Naive B cell (primary cell): ENCODE measurements at places on chromosomes 16 and 17. TPM values are rescaled to one million over a fixed set of nuclear protein-coding genes. Genes with fewer than 3 reads are reported as not detected.

DNA sequence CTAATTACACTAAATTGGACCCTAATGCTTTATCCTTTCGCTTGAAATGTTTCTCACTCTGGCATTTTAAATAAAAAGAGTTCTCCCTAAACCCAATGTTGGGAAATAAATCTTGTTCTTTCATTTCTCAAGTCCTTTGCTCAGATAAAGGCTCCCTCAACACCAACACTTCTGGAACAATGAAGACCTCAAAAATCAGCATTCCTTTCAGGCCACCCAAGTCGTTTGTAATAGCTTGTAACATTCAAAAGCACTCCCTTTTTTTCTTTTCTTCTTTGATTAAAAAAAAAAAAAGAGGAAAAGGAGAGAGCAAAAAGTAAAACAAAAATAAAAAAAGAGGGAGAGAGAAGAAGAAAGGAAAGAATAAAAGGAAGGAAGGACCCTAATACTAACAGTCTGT is 23.3 kb upstream of the FOXJ1 start:
- no peak for DNase-seq

GRCh38 chr16:6684076-6684673 is 648.5 kb upstream of the RBFOX1 start:
- DNase-seq, result no peak

DNA sequence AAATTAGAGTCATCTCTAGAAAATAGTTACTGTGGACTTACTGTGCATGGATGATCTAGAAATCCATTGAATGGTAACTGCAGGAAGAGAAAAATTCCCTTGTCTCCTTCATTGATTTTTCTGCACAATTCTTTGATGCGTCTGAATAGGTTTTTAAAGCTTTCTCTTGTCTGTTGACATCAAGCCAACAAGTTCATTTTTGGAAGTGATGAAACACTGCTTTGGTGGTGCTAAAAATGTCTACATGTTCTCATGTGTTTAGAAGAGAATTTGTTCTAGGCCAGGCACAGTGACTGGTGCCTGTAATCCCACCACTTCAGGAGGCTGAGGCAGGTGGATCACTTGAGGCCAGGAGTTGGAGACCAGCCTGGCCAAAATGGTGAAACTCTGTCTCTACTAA is 57.1 kb upstream of the AXIN2 start:
- no peak for DNase-seq

DNA sequence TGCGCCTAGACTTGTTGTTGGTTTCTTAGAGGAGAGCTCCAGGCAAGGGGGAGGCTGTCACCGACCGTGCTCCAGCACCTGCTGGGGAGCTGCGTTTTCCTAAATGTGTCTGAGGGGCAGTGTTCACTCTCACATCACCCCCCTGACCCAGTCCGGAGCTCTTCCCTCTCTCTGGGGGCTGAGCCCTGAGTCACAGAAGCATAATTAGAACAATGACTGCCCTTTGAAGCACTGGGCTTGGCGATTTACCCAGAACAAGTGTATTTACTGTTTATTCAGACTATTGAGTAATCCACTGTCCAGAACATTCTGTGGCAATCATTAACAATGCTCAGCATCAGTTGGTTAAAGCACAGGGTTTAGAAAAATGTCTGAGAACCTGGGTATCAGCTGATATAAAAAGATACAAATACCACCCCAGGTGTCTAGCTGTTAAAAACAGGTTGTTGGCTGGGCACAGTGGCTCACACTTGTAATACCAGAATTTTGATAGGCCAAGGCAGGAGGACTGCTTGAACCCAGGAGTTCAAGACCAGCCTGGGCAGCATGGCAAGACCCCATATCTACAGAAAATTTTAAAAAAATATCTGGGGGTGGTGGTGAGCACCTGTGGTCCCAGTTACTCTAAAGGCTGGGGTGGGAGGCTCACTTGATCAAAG is 8.1 kb downstream of the CES4A start:
- no peak for DNase-seq

GRCh38 chr17:44210342-44211192 is 8.9 kb downstream of the UBTF start:
- peak; percentile 94 for DNase-seq

DNA sequence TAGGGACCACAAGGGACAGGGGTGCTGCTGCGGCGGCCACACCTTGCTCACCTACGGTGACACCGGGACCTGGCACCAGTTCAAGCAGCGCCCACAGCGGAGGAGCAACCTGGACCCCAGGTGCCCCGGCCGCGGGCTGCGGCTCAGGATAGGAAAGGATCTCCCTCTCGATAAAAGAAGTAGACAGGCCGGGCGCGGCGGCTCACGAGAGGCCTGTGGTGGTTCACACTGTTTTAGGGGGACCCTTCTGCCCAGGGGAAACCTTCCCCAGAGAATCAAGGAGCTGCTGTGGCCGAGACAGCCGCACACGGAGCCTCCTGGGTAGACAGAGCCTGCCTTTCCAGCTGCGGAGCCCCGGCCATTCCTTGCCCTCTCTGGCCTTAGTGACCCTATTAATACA is 17.9 kb upstream of the ATP2A3 start:
- no peak for DNase-seq

GRCh38 chr16:63617047-63617989 is 1504.5 kb downstream of the CDH11 start:
- DNase-seq, result no peak

DNA sequence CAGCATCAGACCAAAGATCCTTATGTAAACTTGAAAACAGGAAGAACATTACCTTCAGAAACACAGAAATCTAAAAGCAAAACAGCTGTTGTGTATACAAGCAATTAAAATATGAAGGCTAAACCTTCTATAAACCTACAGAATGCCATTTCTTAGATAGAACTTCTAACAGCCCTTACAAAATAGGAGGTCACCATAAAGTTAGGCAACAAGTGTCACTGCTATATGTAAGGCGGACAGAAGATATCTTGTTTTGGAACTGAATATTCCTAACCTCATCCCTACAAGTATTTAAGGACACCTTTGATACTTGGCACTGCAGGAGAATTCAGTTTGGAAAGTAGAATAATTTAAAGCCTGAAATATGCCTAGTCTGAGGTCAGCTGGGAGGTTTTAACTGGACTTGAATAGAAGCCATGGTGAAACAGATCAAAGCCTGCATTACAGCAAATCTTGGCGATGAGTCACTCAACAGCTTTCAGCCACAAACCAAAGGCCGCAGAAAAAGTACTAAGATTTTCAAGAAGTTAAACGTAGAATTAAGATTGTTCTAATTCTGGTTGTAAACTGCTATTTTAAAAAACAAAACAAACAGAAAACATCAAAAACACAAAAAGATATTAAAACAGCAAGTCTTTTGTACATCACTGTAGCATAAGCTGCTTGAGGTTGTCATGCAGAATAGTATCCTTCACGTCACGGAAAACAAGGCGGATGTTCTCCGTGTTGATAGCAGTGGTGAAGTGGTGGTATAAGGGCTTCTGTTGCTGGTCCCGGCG is 42.7 kb downstream of the GNA13 start:
- no peak for DNase-seq

DNA sequence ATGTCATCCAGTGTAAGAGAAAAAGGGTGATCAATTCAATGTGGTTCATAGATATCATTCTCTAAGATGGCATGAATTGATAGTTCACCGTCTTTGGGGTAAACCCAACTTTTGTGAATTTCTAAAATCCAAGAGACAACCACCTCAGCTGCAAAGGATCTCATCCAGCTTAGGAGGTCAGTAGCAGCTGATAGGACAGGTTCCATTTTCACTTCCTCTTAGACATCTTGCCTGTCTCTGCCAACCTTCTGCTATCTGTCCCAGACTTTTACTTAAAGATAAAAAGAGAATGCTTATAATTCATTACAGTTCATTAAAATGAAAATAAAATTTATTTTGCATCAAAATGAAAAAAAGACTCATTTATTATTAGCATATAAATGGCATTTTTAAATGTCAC is 468.2 kb downstream of the XYLT1 start:
- no peak for DNase-seq

GRCh38 chr17:80395402-80396151 is 19.4 kb upstream of the ENDOV start:
- no peak for DNase-seq

GRCh38 chr17:1159431-1160180 is 20.2 kb downstream of the ABR start:
- DNase-seq, result no peak

GRCh38 chr17:78652913-78653312 is 75.7 kb upstream of the DNAH17 start:
- DNase-seq, result no peak

GRCh38 chr17:47604598-47604927 is 45.2 kb upstream of the KPNB1 start:
- DNase-seq, result no peak

DNA sequence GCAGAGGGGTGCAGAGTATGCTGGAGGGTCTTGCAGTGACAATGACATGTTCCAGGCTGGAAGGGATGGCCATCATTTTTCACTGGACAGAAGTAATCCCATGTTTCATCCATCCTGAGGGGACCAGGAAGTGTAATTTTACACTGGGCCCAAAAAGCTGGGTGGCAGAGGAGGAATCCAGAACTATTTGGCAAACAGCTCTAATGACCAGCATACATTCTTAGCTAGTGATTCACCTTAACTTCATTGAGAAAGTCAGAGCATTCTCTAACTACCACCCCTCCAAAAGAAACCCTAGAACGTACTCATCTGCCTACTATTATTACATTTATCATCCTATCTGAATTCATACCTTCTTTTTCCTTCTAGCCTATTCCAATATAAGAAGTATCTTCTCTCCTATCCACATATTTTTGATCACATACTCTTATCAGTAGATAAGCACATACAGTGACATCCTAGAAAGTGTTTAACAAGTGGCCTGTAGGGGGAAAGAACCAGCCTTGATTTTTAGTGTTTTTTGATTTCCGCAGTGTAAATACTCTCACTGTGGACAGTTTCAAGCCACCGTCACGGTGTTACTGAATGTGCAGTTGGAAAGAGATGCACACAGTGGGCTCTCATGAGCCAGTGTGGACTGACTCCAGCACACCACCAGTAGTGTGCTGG is 118.1 kb downstream of the FTO start:
- no peak for DNase-seq

- DNase-seq, result no peak
Observed at GRCh38 chr16:81483064-81483969, 38.7 kb downstream of the CMIP start.

GRCh38 chr17:79000396-79001189 is 9.0 kb downstream of the CANT1 start:
- no peak for DNase-seq

DNA sequence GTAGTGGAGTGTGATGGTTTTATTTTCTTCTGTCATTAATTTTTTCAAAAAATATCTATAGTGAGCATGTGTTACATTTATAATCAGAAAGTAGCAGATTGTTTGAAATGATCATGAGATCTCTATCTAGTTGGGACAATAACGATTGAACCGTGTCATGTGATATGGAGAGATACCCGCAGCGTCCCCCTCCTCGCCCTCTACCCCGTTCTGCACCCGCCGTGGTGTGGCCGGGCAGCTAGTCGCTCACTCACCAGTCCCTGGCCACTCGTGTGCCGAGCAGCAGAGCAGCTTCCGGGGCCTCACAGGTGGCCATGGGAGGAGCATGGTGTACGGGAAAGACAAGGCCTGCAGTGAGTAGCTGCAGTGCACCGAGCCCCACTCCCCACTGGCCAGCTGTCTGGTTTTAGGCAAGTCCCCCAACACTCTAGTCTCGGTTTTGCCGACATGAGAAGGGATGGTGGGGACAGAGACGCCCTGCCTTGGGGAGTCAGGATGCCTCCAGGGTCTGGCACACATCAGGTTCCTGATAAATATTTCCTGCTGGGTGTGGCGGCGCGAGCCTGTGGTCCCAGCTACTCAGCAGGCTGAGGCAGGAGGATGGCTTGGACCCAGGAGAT is 15.3 kb downstream of the MLYCD start:
- no peak for DNase-seq

CRHR1 gene
- not detected for polyA plus RNA-seq

SPATA22 gene
- polyA plus RNA-seq, result not detected

RNPS1 gene
- 254 TPM for polyA plus RNA-seq

SGSH gene
- 12.3 TPM for polyA plus RNA-seq
